ENCODE measurements at places on chromosomes 12 and 14. TPM values are rescaled to one million over a fixed set of nuclear protein-coding genes. Genes with fewer than 3 reads are reported as not detected.
A peak's percentile ranks its signal among the peaks of the same experiment; 100 is the strongest.

The TUNAR gene
- 0.50 TPM for total RNA-seq

DNA sequence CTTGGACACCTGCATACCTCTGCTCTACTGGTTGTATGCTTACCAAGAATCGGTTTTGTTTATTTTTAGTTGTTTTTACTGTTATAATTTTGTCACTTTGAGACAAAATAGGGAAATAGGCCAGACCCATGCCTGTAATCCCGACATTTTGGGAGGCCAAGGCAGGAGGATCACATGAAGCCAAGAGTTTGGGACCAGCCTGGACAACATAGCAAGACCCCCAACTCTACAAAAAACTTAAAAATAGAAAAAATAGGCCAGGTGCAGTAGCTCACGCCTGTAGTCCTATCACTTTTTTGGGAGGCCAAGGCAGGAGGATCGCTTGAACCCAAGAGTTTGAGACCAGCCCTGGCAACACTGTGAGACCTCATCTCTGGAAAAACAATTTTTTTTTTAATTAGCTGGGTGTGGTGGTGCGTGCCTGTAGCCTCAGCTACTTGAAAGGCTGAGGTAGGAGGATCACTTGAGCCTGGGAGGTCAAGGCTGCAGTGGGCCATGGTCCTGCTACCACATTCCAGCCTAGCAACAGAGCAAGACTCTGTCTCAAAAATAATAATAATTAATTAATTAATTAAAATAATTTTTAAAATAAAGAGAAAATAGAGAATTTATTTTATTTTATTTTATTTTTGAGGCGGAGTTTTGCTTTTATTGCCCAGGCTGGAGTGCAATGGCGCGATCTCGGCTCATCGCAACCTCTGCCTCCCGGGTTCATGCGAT is 1.3 kb upstream of the MRPS35 start:
- no peak for DNase-seq
- H3K36me3 ChIP-seq: no peaks in the 10 kb centered on the region
- H3K27me3 ChIP-seq: no peaks in the 10 kb centered on the region
- no peak overlapping the region for H3K4me3 ChIP-seq
- H3K4me1 ChIP-seq: no peaks in the 10 kb centered on the region

DNA sequence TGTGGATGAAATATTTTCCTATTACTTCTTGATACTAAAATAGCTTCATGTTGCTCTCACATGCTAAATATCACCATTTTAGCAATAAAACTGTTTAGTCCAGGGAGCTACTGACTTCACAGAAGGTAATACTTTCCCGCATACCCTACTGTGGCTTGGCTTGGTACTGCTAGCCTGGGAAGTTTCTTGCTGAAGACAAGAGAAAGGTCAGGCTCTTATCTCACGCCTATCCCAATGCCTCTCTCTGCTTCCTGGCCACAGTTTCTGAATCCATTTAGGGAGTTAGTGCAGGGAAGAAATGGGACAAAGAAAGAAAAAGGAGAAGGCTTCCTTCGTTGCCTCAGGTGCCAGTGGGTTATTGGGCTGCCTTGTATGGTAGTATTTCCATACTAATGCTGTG is 228.3 kb downstream of the MDGA2 start:
- H3K4me1 ChIP-seq: no peaks in the 10 kb centered on the region
- H3K36me3 ChIP-seq: no peaks in the 10 kb centered on the region
- no peak for DNase-seq
- no peak overlapping the region for H3K4me3 ChIP-seq
- H3K27me3 ChIP-seq: no peaks in the 10 kb centered on the region

DNA sequence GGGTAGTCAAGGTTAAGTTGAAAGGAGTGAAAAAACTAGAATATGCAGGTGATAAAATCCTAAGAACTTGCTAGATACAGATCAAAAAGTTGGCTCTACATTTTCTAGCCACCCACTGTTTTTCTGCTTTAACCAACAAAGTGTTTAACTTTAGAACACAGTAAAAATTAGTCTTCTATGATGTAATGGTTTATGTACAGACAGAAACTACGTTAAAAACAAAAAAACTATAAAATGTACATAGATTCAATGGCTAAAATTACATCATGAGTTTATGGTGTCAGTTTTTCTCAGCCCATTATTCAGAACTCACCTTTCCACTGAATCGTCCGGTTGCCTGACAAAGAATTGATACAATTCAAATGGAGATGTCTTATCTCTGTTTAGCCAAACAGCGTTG is 2.1 kb downstream of the YARS2 start:
- peaks cover 33% of the 10 kb centered on the region for H3K36me3 ChIP-seq
- H3K4me1 ChIP-seq: peaks cover 15% of the 10 kb centered on the region
- no peak overlapping the region for H3K27ac ChIP-seq
- no peak for DNase-seq

DNA sequence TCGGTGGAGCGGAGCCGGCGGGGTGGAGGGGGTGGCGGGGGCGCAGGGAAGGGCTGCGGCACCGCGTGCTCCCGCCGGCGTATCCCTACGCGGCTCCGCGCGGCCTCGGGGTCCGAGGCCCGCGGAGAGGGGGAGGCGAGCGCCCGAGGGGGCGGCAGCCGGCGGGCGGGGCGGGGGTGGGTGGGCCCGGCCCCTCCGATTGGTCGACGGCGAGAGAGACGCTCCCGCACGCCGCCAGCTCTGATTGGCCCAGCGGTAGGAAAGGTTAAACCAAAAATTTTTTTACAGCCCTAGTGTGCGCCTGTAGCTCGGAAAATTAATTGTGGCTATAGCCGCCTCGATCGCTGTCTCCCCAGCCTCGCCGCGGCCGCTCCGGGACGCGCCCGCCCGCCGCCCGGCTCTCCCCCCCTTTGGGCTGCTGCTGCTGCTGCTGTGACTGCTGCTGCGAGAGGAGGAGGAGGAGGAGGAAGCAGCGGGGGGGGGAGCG is at the start of gene FOXG1:
TSS of gene FOXG1 (plus strand) at position 319 of the 487 bp plus-strand sequence. CDS start 493 bp downstream, outside the sequence.
- peak within 1 kb of the TSS; percentile 41 for H3K27ac ChIP-seq
- peaks cover 70% of the 10 kb centered on the region for H3K27me3 ChIP-seq
- H3K36me3 ChIP-seq: no peaks in the 10 kb centered on the region
- H3K4me3 ChIP-seq: peak within 1 kb of the TSS; percentile 59

Data from astrocyte (in vitro differentiated cells and primary cell).